ENCODE measurements at places on chromosomes 6 and 20.

DNA sequence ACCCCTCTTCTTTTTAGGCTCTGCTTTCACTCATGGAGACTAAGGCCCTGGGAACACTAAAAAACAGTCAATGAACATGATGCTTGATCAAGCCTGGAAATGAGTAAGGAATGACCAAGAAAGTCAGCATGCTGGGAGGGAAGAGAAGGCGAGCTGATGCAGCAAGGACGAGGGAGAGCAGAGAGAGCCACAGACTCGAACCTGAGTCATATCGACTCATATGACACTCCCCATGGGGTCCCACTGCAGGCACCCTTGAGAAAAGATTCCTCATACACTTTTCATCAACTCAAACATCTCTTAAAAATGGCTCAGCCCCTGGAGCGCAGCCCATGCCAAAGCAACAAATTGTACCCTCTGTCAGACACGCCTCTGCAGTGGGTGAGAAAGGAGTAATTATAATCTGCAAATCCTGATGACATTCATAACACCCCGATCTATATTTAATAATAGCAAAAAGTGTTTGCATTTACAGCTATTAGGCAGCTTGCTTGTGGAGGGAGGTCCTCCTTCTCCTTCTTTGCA is 127.2 kb downstream of the F13A1 start:
- DNase-seq = no peak

GRCh38 chr6:45647341-45648261 is 269.9 kb upstream of the SUPT3H start:
- no peak for DNase-seq

GRCh38 chr6:107793191-107793590 is 30.9 kb downstream of the SCML4 start:
- DNase-seq = no peak

- DNase-seq = no peak
These were observed 315.1 kb downstream of the UBE3D start for GRCh38 chr6:82750556-82750955.

DNA sequence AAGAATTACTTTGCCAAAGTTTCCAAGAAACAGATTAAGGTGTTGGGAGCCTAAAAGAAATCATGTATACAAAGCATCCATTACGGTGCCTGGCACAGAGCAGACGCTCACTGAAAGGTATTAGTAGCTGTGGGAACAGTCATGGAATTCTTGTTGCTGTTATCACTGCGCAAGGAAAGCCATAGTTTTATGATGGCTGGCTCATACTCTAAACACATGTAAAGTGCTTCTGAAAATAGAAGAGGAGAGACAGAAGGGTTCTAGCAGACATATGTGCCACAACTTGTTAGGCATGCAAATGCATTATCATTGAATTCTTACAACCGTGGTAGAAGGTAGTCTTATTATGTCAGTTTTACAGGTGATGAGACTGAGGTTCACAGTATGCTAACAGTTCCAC is 112.4 kb downstream of the TENT5A start:
- no peak for DNase-seq

DNA sequence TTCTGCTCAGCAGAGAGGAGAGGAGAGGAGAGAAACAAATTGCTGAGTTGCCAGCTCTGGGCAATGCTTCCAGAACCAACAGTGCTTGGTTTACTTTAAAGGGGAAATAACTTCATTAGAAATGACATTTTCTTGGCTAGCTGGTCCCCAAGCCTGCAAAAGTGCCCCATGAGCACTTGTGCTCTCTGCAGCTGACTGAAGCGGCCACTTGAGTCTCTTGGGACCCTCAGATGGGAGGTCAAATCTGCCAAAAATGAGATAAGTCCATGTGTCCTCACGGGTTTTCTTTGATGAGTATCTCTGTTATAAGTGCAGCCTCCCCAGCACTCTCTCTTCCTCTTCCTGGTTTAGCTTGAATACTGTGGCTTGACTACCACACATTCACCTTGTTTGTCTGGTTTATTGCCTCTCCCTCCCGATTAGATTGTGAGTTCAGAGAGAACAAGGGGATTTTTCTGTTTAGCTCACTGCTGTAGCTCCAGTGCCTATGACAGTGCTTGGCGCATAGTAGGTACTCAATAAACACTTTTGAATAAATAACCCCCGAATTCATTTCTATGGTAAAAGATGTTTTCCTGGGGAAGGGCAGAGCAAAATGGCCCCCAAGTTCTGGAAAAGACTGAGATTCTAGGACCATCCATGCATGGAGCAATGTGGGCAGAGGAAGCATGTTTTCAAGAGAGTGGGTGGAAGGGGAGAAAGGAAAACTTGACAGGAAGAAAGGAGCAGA is 7.0 kb upstream of the RIN2 start:
- no peak for DNase-seq

DNA sequence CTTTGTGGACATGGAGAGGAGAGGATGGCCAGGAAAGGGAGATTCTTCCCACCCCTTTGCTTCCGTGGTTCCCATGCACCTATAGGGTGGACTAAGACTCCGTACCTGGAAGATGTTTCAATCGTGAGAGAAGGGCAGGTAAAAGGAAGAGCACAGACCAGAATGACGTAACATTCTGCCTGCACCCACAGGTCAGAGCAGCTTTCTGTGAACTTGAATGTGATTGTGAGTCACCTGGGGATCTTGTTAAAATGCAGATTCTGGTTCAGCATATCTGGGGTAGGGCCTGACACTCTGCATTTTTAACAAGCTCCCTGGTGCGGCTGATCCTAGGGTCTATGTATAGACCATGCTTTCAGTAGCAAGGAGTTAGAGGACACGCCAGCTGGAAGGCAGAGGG is 164.1 kb upstream of the SGK1 start:
- no peak for DNase-seq

- DNase-seq = no peak
These were observed 250.9 kb downstream of the LRFN2 start for GRCh38 chr6:40336296-40336695.
